Camera-type eye (tissue), 1 donor: ENCODE measurements at places on chromosomes 3 and 15. TPM values are rescaled to one million over a fixed set of nuclear protein-coding genes. Genes with fewer than 3 reads are reported as not detected.

The DPH6 gene
- 43.5 TPM for total RNA-seq

The ERICH6 gene
- not detected for total RNA-seq

The GP5 gene
- total RNA-seq = 1.1 TPM

The ISL2 gene
- 9.6 TPM for total RNA-seq

The CPLX3 gene
- 42.8 TPM for total RNA-seq
